Mesenchymal stem cell (in vitro differentiated cells and primary cell): ENCODE measurements at places on chromosomes 11 and 22.

DNA sequence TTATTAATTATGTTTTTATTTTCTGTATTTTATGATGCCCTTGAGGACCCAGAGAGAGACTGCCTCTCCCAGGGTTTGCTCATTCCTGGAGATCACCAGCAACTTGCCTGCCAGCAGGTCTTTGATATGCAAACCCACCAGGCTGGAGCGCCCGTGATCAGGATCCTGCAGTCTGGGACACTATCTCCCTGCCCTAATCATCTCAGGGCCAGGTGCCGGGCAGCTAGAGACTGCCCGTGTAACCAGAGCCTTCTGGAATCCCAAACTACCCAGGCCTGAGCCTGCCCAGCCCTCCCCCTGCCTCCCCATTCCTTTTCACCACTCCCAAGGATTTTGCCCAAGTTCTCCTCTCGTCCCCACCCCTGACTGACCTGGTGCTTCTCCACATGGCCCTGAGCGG lies 52.2 kb upstream of the B3GAT1 start:
- no peaks in the 10 kb centered on the region for H3K4me1 ChIP-seq
- H3K27ac ChIP-seq = no peak overlapping the region
- no peak for DNase-seq
- H3K4me3 ChIP-seq = no peak overlapping the region
- H3K36me3 ChIP-seq = no peaks in the 10 kb centered on the region

DNA sequence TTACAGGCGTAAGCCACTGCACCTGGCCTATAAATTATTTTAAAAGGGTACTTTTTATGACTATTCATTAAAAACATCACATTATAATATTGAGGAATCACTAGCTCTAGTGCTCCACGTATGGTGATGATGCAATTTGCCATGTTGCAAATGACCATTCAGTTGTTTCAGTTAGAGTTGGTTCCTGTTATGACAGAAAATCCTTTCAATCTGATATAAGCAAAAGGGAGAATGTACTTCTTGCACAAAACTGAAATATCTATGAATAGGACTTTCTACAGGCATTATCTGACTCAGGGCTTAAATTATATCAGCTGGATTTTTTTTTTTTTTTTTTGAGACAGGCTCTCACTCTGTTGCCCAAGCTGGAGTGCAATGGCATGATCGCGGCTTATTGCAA lies 45.6 kb upstream of the RRM1 start:
- H3K27me3 ChIP-seq = no peaks in the 10 kb centered on the region
- peak; percentile 30 for DNase-seq
- H3K36me3 ChIP-seq = no peaks in the 10 kb centered on the region
- H3K4me1 ChIP-seq = no peaks in the 10 kb centered on the region
- no peak overlapping the region for H3K4me3 ChIP-seq

- H3K4me1 ChIP-seq = peaks cover 11% of the 10 kb centered on the region
- no peaks in the 10 kb centered on the region for H3K27me3 ChIP-seq
- no peaks in the 10 kb centered on the region for H3K36me3 ChIP-seq
- no peak for DNase-seq
Measured at GRCh38 chr11:102926517-102926916, 29.0 kb downstream of the MMP13 start.

DNA sequence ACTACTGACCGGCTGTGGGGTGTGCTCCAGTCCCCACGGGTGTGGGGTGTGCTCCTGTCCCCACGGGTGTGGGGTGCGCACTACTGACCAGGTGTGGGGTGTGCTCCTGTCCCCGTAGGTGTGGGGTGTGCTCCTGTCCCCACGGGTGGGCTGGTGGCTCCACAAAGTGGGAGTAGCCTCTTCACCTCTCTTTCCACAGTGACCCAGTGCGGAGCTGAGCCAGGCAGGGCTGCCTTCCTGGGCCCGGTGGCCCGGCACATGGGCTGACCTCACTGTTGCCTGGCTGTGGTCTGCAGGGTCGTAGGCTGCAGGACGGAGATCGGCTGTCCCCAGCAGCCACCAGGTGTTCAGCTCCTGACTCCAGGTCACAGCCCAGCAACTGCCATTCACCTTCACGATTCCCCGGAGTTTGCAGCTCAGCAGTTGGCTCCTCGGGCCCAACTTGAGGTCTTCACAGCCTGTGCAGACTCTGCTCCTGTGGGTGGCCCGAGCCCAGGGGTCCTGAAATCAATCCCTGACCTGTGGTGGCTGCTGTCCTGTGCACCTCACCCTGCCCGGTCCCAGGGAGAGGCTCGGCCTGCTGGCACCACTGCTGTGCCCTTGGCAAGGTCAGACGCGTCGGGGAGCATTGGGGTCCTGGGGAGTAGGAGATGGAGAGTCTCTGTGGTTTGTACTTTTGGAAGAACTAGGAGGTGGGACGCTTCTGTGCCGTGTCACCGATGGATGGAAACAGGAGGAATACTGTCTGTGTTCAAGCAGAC lies 414.3 kb downstream of the TBC1D22A start:
- no peaks in the 10 kb centered on the region for H3K27me3 ChIP-seq
- H3K4me3 ChIP-seq = no peak overlapping the region
- H3K4me1 ChIP-seq = no peaks in the 10 kb centered on the region
- no peak for DNase-seq

- DNase-seq = no peak
- no peak overlapping the region for H3K4me3 ChIP-seq
- H3K36me3 ChIP-seq = no peaks in the 10 kb centered on the region
Measured at GRCh38 chr11:48056325-48057183, 76.2 kb downstream of the PTPRJ start.

DNA sequence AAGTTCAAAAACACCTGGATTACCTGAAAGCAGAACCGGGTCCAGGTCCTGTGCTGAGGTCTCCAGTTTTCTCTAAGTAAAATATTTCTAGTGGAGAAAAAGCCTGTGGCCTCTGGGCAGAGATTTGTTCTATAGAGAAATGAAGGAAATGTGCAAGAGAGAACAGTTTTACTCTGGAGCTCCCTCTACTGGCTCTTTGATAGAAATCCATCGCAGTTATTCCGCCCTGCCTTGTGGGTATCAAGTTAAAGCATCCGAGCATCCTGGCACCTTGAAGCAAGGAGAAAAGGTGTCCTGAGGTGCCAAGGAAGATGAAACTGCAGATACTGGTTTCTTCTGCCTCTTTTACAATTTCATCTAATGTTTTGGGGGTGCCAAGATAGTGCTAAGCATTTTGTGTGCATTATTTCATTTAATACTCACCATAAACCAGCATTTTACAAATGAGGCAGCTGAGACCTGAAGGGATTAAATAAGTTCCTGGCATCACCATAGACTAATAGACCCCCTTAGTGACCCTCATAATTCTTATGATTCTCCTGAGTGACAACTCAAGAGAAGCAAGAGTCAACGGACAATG lies 113.1 kb upstream of the HSD17B12 start:
- no peak overlapping the region for H3K4me3 ChIP-seq
- no peaks in the 10 kb centered on the region for H3K36me3 ChIP-seq
- no peaks in the 10 kb centered on the region for H3K4me1 ChIP-seq
- H3K27me3 ChIP-seq = peaks cover 71% of the 10 kb centered on the region
- peak; percentile 49 for DNase-seq

GRCh38 chr22:32411402-32411801 lies 645 bp downstream of the RTCB start:
- peaks cover under 1% of the 10 kb centered on the region for H3K27me3 ChIP-seq
- peaks cover 3% of the 10 kb centered on the region for H3K4me1 ChIP-seq
- peaks cover 8% of the 10 kb centered on the region for H3K36me3 ChIP-seq
- H3K27ac ChIP-seq = peak overlapping the region; percentile 62
- peak; percentile 53 for DNase-seq

GRCh38 chr11:98107736-98108135 lies 913.0 kb upstream of the CNTN5 start:
- no peaks in the 10 kb centered on the region for H3K4me1 ChIP-seq
- no peaks in the 10 kb centered on the region for H3K27me3 ChIP-seq
- no peak overlapping the region for H3K4me3 ChIP-seq

- H3K36me3 ChIP-seq = no peaks in the 10 kb centered on the region
- no peak overlapping the region for H3K4me3 ChIP-seq
- peak; percentile 97 for DNase-seq
- H3K4me1 ChIP-seq = peaks cover 17% of the 10 kb centered on the region
Measured at GRCh38 chr11:130772266-130773227, 143.7 kb downstream of the SNX19 start.

DNA sequence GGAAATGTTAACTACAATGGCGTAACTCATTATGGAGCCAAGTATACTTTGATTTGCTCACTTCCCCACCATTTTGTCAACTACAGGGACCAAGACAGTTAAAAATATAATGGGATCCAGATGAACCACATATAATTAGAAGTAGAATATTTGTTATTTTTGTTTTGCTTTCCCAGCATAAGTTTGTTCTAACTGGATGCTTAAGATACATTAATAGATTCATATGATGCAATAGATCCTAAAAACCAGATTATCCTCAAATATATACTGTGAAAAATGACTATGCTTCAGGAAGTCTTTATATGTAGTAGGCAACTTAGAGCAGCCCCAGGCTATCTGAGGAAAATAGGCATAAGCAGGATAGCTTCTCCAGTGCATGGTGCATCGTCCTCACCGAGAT lies 38.3 kb downstream of the SESN3 start:
- no peaks in the 10 kb centered on the region for H3K27me3 ChIP-seq
- H3K27ac ChIP-seq = no peak overlapping the region
- no peak overlapping the region for H3K4me3 ChIP-seq
- no peaks in the 10 kb centered on the region for H3K36me3 ChIP-seq

GRCh38 chr22:48438096-48438495 lies 1389.6 kb downstream of the BRD1 start:
- no peaks in the 10 kb centered on the region for H3K4me1 ChIP-seq
- peak overlapping the region; percentile 26 for H3K4me3 ChIP-seq
- DNase-seq = no peak
- H3K27ac ChIP-seq = no peak overlapping the region
- H3K36me3 ChIP-seq = no peaks in the 10 kb centered on the region
